ENCODE measurements at places on chromosomes 4 and X. TPM values are rescaled to one million over a fixed set of nuclear protein-coding genes. Genes with fewer than 3 reads are reported as not detected.

NAT8L gene
- total RNA-seq: not detected

RADX gene
- total RNA-seq: 2.2 TPM

CXCL8 gene
- total RNA-seq: not detected

IL15 gene
- 1.7 TPM for total RNA-seq

P2RY4 gene
- not detected for total RNA-seq

PAGE2 gene
- not detected for total RNA-seq

RP2 gene
- total RNA-seq: 5.8 TPM

NSG1 gene
- total RNA-seq: 2.3 TPM

DNA sequence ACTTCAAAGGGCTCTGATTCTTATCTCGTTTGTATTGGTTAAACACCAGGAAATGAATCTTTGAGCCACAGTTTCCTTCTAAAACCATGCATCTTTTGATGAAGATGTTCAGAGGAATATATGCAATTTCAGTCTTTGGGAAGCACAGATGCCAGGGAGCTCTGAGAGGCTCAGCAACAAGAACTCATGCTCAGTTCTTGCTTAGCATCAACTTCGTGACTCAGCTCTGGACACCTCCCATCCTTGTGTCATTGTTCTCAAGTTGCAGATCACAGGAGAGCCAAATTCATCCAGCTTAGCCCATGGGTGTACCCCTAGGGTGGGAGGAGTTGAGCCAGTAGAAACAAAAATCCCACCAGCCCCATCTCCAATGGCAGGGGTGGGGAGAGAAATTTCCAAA, 219.6 kb upstream of the MAOA start:
- no peak for DNase-seq
- no peak overlapping the region for H3K27ac ChIP-seq
- H3K36me3 ChIP-seq: no peaks in the 10 kb centered on the region
- no peak overlapping the region for H3K4me3 ChIP-seq

DNA sequence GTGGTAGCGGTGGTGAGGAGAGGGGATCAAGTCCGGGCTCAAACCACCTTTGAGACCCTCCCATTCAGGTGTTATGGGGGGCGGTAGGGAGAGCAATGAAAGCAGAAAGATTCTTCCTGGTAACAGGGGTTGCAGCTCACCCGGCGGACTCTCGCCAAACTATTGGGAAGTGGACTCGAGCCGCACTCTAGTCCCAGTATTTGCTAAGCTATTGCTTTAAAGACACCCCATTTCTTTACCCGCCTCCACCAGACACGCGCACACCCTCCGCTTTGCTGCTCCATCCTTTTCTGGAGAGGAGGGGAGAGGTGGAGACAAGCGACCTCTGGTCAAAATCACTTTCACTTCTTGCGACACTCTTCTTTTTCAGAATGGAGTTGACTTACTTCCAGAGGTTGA, 625 bp upstream of the GABRA4 start:
- H3K4me3 ChIP-seq: peak overlapping the region; percentile 17
- H3K27me3 ChIP-seq: peaks cover 3% of the 10 kb centered on the region
- H3K27ac ChIP-seq: no peak overlapping the region
- DNase-seq: no peak

DNA sequence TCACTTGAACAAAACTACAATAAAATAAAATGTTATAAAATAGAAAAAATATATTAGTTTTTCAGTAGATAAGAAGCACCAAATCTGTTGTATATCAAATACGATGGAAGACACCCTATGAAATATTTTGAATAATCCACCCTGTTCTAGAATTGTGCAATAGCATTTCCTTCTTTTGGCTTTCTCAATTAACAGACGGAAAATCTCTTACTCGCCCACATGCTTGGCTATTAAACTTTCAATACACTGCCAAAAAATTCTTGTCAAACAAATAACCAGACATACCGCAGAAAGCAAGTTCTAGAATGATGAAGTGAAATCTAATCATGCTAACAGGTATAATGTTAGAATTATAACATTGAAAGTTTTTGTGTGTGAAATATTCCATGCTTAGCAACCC, 671.6 kb upstream of the SLIT2 start:
- DNase-seq: no peak
- H3K36me3 ChIP-seq: no peaks in the 10 kb centered on the region
- H3K27ac ChIP-seq: no peak overlapping the region

- H3K4me1 ChIP-seq: no peaks in the 10 kb centered on the region
- peak overlapping the region; percentile 67 for H3K4me3 ChIP-seq
- no peak for DNase-seq
- H3K27ac ChIP-seq: peak overlapping the region; percentile 87
- H3K27me3 ChIP-seq: no peaks in the 10 kb centered on the region
- no peaks in the 10 kb centered on the region for H3K36me3 ChIP-seq
These were observed 706 bp downstream of the CHIC1 start for GRCh38 chrX:73563738-73564068.

DNA sequence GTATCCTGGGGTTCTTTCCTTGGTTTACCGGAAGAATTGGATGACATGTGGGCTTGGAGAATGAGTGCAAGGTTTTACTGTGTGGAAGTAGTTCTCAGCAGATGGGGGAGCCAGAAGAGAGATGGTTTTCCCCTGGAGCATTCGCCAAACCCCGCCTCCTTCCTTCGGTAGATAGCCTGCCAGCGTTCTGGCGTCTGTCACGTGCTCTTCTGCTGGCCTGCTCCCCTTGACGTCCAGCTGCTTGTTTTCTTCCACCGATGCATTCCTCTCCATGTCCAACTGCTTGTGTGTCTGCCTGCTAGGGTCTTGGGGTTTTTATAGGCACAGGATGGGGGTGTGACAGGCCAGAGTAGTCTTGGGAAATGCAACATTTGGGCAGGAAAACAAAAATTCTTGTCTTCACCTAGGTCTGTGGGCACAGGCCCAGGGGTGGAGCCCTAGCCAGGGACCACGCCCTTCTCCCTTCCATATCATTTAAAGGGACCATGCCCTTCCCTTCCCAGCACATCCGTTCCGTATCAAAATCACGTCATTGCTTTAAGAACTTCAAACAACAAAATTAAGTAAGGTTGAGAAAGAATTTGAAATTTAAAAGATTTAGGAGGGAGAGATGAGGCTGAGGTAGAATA, 538.7 kb upstream of the SMIM31 start:
- DNase-seq: no peak
- H3K4me1 ChIP-seq: no peaks in the 10 kb centered on the region
- H3K27ac ChIP-seq: no peak overlapping the region
- no peaks in the 10 kb centered on the region for H3K27me3 ChIP-seq
- H3K4me3 ChIP-seq: no peak overlapping the region
- H3K36me3 ChIP-seq: no peaks in the 10 kb centered on the region

DNA sequence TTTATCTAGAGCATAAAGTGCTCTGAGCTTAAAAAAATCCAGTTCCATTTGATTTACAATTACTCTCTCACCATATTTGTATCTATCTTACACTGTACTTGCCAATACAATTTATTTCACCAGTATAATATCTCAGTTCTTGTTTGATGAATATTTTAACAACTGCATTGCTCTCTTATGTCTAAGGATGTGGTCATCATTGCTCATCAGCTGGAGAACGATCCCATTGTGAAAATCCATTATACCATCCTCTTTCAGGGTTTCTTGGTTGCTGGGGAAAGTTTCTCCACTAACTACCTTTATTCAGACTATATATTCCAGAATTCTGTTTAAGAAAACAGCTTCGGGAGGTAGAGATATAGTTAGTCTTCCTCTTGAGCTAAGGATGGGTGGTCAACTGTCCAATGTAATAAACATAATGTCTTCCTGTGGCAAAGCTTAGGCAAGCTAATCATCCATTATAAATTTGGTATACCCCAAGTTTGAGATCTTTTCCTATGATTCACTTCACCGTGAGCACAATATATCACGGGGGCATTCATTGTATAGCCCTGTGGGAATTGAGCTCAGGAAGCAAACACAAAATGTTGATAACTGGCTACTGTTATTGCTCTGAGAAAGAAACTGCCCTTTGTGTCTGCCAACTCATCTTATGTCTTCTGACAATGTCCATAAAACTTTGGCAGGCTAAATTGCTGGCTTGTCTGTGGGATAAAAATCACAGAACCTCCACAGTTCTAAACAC, 2361.9 kb downstream of the ARAP2 start:
- H3K27ac ChIP-seq: no peak overlapping the region
- DNase-seq: no peak
- H3K4me3 ChIP-seq: no peak overlapping the region
- no peaks in the 10 kb centered on the region for H3K4me1 ChIP-seq

- H3K27me3 ChIP-seq: no peaks in the 10 kb centered on the region
- peak; percentile 3 for DNase-seq
- H3K36me3 ChIP-seq: peaks cover 28% of the 10 kb centered on the region
- H3K4me3 ChIP-seq: no peak overlapping the region
- H3K27ac ChIP-seq: no peak overlapping the region
These were observed 3.4 kb upstream of the ZRSR2 start for GRCh38 chrX:15786915-15787314.

DNA sequence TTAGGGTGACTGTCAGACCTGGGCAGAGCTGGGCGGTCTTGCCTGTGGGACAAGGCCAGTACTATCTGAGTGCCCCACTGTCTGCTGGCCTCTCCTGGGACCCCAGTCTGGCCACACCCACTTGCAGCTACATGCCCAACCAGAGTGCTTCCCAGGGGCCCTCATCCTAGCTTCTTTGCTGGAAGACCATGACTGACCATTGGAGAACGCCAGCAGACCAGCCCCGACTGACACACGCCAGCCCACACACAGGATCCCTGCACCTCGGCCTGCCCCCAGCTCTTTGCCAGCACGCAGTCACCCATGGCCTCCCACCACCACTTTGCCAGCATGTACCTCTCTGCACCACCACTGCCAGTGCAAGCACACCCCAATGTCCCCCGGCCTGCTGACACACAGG, 585.7 kb downstream of the ZNF674 start:
- H3K36me3 ChIP-seq: no peaks in the 10 kb centered on the region
- H3K27me3 ChIP-seq: no peaks in the 10 kb centered on the region
- H3K4me3 ChIP-seq: no peak overlapping the region
- H3K4me1 ChIP-seq: no peaks in the 10 kb centered on the region

DNA sequence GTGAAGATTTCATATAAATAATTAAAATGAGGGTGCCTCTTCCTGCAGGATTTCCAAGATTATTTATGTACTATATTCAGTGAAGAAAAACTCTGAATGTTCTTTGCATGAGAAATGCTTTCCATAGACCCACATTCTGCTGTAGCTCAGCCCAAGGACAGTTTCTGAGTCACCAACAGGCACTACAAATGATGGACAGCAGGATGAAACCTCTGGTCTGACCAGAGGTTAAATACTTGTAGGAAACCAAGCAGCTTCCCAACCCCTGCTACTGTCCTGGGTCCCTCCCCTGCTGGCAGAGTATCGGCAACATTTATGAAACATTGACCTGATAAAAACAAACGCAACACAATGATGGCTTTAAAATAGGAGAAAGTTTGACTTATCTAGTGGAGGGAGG, 73.1 kb downstream of the CXXC4 start:
- H3K36me3 ChIP-seq: no peaks in the 10 kb centered on the region
- H3K4me1 ChIP-seq: peaks cover 13% of the 10 kb centered on the region
- no peaks in the 10 kb centered on the region for H3K27me3 ChIP-seq

GRCh38 chrX:50691820-50692219, 122.2 kb downstream of the SHROOM4 start:
- DNase-seq: peak; percentile 72
- no peaks in the 10 kb centered on the region for H3K27me3 ChIP-seq
- no peak overlapping the region for H3K4me3 ChIP-seq
- no peak overlapping the region for H3K27ac ChIP-seq
- H3K4me1 ChIP-seq: no peaks in the 10 kb centered on the region
- no peaks in the 10 kb centered on the region for H3K36me3 ChIP-seq

DNA sequence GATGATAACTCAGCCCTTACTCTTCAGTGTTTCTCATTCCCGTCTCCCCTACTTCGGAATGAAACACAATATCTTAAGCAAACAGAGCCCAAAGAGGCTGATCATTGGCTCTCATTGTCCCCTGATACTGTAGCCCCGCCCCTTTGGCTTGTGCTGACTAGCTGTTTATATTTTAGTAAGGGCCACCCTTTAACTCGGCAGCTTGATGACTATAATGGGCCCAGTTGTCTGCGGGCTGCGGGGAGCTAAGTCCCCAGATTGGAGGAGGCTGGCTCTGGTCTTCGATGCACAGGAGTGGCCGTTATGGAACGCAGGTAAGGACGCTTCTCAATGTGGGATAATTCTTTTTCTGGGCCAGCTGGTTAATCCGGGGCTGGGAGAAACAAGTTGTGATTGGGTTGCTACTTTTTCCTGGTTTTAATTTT, at the start of gene TRIM2:
Gene TRIM2, plus strand, starts transcription at position 197 of the 425 bp plus-strand sequence. Its CDS starts 88 bp downstream, at position 285.
- H3K4me1 ChIP-seq: peaks cover 24% of the 10 kb centered on the region
- no peaks in the 10 kb centered on the region for H3K27me3 ChIP-seq
- H3K36me3 ChIP-seq: no peaks in the 10 kb centered on the region
- peak within 1 kb of the TSS; percentile 36 for H3K4me3 ChIP-seq
- peak; percentile 94 for DNase-seq

- H3K27me3 ChIP-seq: no peaks in the 10 kb centered on the region
- DNase-seq: peak; percentile 28
- H3K27ac ChIP-seq: peak overlapping the region; percentile 85
- H3K4me1 ChIP-seq: peaks cover 17% of the 10 kb centered on the region
- H3K4me3 ChIP-seq: peak overlapping the region; percentile 59
These were observed 133.8 kb downstream of the PALLD start for GRCh38 chr4:168630445-168631187.

- H3K36me3 ChIP-seq: no peaks in the 10 kb centered on the region
- no peaks in the 10 kb centered on the region for H3K27me3 ChIP-seq
- H3K4me3 ChIP-seq: no peak overlapping the region
- H3K27ac ChIP-seq: peak overlapping the region; percentile 33
- no peak for DNase-seq
- no peaks in the 10 kb centered on the region for H3K4me1 ChIP-seq
These were observed 10.5 kb downstream of the ARL13A start for GRCh38 chrX:100979881-100980607.

GRCh38 chrX:66002824-66003680, 36.8 kb downstream of the VSIG4 start:
- no peaks in the 10 kb centered on the region for H3K27me3 ChIP-seq
- no peak overlapping the region for H3K27ac ChIP-seq
- H3K4me1 ChIP-seq: no peaks in the 10 kb centered on the region
- no peaks in the 10 kb centered on the region for H3K36me3 ChIP-seq
- H3K4me3 ChIP-seq: no peak overlapping the region

GRCh38 chrX:24232796-24233195, 81.1 kb downstream of the SUPT20HL2 start:
- no peak overlapping the region for H3K27ac ChIP-seq
- H3K27me3 ChIP-seq: no peaks in the 10 kb centered on the region
- no peaks in the 10 kb centered on the region for H3K4me1 ChIP-seq
- no peak overlapping the region for H3K4me3 ChIP-seq
- H3K36me3 ChIP-seq: no peaks in the 10 kb centered on the region

DNA sequence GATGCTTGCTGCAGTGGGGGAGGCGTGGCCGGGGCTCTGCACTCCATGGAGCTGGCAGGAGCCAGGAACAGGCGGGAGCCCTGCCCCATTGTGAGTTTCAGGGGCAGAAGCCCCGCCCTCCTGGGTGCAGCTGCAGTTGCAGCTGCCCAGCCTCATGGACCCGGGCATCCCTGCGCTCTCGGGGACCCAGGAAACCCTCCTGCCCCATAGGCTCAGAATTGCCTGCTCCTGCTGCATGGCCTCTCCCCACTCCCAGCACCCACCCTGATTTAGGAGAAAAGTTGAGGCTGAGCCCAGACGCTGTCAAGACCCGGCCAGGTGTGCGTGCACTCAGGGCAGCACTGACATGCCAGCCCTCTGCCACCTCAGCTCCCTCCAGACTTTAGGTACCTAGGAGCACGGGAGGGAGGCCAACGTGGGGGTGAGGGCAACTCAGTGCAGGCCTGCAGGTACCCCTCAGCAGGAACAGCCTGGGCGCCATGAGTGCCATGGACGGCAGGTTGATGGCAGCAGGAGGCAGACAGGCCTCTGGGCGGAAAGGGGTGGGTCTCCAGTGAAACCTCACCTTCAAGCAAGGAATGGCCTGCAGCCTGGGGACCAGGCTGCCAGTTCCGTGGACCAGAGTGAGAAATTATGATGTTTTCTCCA, 67.2 kb upstream of the MAGEB2 start:
- no peak for DNase-seq
- no peaks in the 10 kb centered on the region for H3K4me1 ChIP-seq
- no peak overlapping the region for H3K4me3 ChIP-seq
- H3K27me3 ChIP-seq: no peaks in the 10 kb centered on the region
- H3K36me3 ChIP-seq: no peaks in the 10 kb centered on the region
